ENCODE measurements at places on chromosomes 2 and 18.

DNA sequence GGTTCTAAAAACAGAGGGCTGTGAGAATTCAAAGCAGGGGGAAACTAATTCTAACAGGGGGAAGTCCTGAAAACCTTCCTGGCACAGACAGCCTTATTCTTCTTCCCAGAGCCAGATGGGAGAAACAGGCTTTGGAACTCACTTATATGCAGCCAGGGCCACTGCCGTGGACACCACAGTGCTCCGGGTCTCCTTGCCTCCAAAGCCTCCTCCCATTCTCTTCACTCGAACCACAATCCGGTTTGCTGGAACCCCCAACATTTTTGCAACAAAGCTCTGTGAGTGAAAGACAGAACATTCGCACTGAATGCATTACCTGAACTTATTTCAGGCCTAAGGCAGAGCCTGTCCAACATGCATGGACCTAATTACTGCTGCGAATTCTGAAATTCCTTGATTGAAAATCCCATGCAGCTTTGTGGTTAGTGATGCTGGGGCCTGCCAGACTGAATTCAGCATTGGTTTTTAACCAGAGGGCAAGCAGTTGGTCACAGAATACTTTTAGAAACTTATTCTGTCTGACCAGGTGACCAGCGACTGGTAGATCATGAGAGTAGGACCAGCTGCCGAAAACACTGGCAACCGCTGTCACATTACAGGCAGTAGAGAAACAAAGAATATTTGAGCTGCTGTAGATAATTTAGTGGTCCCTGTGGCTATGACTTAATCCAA lies 48.6 kb downstream of the XDH start:
- no peak for DNase-seq

- DNase-seq = no peak
These were observed 77.0 kb upstream of the SPOPL start for GRCh38 chr2:138424436-138425140.

DNA sequence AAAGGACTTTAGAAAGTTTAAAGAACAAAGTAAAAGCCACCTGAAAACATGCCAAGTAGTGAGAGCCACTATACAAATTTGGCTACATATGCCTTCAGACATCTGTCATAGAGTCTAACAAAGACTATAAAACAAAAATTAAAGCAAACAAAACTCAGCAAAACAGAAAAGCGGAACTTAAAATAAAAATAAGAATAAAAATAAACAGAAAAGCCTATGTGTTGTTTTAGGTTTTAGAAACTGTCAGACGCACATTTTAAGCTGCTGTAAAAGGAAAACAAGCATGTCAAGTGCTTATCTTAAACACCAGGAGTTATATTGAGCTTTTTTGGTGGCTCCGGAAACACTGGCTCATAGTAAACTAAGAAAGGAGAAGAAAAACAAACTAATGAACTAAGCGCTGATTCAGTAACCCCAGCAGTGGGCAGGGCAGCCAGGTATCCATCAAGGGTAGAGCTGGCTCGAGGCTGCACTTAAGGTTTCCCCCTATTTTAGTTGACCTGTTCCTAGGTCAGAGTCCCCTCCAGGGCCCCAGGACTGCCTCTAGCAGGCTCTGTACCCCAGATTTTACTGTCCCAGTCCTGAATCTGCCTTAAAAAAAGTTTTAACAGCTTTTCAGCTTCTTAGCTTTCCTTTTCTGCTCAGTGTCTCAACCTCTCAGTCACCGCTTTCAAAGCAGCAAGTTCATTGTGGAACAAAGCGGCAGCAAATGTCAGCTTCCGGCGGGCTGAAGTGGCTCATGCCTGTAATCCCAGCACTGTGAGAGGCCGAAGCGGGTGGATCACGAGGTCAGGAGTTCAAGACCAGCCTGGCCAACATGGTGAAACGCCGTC lies 15.4 kb upstream of the RMC1 start:
- no peak for DNase-seq

DNA sequence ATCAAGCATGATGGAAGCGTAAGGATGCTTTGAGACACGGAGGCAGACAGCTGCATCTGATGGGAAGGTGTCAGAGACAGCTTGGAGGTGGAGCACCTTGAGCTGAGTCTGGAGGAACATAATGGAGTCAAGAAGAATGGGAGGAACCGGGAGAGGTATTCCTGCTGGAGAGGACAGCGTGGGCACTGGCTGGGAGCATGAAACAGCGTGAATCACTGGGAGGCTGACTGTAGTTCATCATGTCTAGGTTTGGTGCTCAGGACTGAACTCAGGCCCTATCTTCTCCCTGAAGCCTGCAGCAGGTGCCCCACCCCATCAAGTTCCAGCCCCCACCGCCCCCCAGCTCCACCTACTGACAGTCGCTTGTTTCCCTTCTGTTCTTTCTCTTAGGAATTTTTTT lies 98.6 kb downstream of the TMEM17 start:
- DNase-seq = no peak

- no peak for DNase-seq
These were observed 201.1 kb upstream of the FBXO11 start for GRCh38 chr2:48107326-48107925.

GRCh38 chr2:43960921-43961320 lies 34.9 kb downstream of the LRPPRC start:
- no peak for DNase-seq

DNA sequence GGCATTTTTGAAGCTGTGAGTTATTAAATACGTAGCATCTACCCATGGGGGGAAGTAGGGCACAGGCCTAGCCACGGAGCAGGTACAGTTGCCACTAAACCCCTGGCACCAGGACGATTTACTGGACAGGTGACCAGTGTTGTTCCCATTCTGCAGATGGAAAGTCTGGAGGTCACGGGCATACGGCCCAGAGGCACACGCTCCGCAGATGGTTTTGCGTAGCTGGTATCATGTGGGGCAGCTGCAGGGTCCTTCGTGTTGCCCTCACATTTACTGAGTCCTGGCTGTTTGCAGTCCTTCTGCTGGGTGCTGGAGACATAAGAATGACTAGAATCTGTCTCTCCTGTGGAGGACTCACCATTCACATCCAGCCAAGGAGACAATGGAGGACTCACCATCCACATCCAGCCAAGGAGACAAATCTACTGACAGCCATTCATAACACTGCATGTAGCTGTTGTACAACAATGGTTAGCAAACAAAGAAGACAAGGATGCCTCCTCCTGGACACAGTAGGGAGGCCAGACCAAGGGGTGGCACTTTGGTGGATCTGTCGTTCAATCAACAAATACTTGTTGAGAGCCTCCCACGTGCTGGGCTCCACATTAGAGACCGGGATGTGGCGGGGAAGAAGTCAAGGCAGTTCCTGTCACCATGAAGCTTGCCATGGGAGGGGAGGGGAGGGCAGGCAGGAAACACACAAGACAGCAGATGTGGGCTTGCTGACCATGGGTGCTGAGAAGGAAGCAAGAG lies 24.9 kb downstream of the TWIST2 start:
- no peak for DNase-seq

DNA sequence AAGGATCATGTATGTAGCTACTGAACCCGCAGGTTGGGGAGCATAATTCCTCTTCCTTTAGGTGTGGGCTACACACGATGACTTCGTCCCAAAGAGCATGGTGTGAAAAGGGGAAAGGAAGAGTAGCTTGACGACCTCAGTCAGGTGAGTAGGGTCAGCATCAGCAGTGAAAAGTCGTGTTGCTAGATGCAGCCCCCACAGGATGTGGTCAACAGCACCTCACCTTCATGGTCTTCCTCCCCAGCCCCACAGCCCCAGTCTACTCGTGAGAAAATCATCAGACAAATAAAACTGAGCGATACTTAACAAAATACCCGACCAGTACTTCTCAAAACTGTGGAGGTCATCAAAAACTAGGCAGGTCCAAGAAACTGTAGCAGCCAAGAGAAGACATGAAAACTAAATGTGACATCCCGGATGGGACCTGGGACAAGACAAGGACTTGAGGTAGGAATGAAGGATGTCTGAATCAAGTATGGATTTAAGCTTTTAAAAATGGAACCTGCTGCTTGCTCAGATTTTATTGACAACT lies 77.5 kb upstream of the NFATC1 start:
- DNase-seq = no peak

GRCh38 chr2:149187057-149187456 lies 143.3 kb upstream of the LYPD6 start:
- DNase-seq = no peak

- no peak for DNase-seq
These were observed 5.6 kb downstream of the LAMA3 start for GRCh38 chr18:23694637-23695430.

GRCh38 chr2:206993396-206993911 lies 54.1 kb downstream of the CPO start:
- no peak for DNase-seq

- no peak for DNase-seq
These were observed 364.1 kb downstream of the SETBP1 start for GRCh38 chr18:45044787-45045186.

DNA sequence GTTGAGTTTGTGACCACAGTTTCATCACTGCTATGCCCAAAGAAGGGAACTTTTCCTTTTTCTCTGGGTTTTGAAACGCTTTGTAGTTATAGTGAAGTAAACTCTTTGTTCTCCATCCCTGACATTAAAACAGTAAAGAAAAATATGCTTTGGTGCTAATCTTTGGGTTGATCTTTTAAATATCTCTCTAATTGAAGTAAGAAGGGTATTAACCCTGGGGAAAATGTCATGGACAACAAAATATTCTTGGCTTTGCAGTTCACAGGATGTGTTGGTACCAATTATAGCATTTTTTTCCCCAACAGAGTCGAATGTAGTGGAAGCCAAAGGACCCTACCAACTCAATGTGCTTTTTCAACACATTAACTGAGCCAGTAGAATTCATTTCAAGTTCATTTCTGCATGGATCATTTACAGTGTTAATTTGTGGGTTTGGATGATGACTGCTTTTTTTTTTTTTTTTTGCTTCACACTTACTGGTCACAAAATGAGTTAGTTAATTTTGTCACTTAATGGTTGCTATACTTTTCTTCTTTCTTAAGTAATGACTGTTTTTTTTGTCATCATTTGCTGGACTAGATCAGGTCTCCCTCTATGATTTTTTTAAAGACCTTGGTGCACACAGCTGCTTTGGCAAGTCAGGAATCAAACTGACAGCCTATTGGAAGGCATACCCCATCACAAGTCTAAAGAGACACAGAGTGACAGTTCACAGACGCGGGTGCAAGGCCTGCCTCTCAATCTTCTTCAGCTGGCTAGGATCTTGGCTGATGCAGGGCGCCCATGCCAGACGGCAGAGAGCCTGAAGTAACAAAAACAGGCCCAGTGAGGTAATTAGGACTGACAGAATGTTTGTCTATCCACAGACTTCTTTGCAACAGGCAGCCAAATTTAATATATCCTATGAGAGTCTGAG lies 98.8 kb upstream of the MMADHC start:
- DNase-seq = peak; percentile 33

DNA sequence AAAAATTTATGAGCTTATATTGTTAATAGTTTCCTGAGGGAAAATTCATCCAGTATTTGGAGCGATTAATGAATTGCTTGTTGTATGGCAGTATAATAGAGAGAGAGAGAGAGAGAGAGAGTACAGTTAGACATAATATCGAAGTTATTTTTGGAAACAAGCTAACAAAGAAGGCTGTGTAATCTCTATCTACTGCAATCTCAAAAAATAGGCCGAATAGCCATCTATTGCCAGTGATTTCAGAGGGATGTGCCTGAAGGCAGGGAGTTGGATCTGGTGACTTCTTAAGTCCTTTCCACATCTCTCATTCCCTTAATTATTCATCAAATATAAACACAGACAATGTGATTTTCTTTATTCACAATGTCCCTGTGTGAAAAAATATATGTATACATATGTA lies 433.1 kb upstream of the RAB12 start:
- no peak for DNase-seq

All from left ventricle myocardium superior (tissue), 1 donor.